T-helper 9 cell (primary cell): ENCODE measurements at places on chromosomes 4 and X.

DNA sequence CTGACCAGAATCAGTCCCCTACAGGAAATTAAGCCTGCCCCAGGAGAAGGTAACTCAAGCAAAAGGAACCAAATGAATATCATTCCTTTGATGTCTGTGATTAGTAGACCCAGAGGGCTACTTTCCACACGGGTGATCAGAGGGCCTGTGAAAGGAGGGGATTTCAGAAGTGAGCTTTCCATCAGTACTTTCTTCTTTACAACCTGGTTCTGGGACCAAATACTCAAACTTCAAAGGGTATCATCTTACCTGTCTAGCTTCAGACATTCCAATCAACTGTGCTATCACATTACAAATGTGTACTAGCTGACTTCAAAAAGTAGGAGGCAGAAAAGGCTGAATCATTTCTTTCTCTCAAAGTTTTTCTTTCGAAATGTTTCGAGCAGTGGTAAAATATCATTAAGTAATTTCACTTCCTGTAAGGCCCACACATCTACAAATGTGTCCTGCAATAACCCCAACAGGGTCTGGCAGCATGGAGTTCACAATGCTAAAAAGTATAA is 23.9 kb downstream of the ACSL4 start:
- no peak for DNase-seq

GRCh38 chrX:13897566-13897965 is 80.7 kb upstream of the GPM6B start:
- no peak for DNase-seq

- no peak for DNase-seq
Measured at GRCh38 chrX:13764281-13764680, 29.7 kb downstream of the OFD1 start.

GRCh38 chr4:8146157-8146556 is 12.5 kb downstream of the ABLIM2 start:
- no peak for DNase-seq

- no peak for DNase-seq
Measured at GRCh38 chrX:72079607-72080006, 52.1 kb downstream of the RTL5 start.

- no peak for DNase-seq
Measured at GRCh38 chr4:80136270-80136669, 61.0 kb upstream of the PRDM8 start.

GRCh38 chr4:16636912-16637630 is 261.4 kb downstream of the LDB2 start:
- no peak for DNase-seq

GRCh38 chr4:31788676-31789075 is 1068.5 kb downstream of the PCDH7 start:
- DNase-seq: no peak

- DNase-seq: no peak
Measured at GRCh38 chrX:41655631-41656030, 33.1 kb upstream of the GPR34 start.

DNA sequence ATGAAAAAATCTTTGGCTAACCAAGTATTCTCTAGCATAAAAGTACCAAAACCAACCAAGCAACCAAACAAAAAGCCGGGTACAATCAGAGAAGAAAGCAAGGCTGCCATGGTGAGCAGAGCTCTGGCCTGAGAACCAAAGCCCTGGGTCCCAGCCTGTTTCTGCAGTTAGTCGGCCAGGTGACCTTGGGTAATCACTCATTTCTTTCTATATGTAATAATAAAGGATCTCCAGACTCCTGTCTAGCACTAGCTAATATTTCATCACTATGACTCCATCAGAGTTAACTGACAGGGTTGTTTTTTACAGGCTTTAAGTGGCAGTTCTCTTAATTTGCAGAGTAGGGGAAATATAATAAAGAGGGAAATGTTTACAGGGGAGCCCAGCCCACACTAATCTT is 34.0 kb upstream of the RASGEF1B start:
- DNase-seq: no peak

DNA sequence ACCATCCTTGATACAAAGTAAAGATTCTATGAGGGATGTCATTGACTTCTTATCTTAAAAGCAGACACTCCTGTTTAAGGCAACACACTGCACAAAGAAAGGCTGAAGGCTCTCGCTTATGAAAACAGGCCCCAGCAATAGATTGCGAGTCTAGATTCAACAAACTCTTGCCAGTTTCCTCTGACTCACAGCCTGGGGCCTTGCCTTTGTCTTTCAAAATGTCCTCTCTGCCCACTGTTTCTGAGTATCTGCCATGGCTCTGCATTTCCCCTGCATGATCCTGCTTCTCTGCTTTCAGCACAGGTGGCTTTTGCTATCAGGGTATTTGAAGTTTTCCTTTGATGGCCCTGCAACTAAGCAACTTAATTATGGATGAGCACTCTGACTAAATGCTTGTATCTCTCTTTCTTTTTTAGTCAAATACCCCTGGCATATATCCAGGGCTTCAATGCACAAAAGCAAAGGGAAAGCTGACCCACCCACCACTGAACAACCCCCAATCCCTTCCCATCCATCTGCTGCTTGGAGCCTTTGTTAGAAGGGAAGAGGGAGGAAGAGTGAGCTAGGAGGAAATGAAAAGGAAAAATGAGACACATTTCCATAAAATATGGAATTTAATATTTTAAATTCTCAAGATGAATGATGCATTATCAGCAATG is 32.2 kb downstream of the NDP start:
- DNase-seq: no peak

DNA sequence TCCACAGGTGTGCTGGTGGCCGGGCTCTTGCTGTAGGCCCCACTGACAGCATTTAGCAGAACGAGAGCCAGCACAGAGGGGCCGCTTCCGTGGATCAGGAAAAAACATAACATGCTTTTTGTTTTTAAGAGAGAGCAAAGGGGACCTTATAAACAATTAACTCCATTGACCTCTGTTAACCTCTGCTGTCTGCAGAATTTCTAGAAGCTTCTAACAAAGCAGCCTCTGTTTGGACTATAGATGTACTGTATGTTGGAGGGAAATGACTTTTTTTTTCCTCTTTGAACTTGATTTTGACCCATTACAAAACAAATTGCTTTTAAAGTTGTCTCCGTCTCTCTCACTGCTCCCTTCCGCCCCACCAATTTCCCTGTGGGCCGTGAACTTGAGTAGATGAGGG is 210.7 kb downstream of the FRAS1 start:
- no peak for DNase-seq

DNA sequence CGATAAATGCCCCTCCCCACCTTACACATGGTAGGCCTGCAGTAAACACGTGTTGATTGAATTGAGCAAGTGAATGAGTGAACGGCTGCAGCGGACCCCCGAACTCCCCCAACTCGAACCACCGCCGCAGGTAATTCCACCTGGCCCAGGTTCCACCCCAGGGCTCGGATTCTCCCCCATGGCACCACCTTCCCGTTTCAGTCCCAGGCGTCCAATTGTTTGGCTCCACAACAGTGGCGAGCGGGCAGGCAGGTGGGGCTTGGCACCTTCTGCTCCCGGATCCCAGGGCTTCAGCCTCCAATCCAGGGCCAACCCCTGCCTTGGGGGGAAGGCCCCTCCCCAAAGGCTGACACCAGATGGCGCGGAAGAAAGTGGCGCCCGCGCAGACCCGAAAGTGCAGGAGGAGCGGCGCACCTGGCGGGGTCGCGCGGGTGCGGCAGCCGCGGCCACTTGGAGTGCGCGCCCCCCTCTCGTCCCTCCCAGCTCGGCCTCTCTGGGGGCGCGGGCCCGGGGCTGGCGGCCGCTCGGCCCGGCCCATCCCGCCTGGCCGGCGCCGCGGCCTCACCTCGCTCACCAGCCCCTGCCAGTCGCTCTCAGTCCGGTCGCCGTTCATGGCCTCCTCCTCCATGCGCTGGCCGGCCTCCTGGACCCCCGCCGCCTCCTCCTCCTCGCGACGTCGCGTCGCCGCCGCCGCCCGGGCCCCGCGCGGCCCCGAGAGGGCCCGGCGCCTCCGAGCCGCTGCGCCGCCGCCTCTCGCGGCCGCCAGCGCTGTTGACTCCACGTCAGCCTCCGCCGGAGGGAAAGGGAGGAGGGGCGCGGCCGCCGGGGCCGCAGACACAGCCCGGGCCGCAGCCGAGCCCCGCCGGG is at the start of gene CCDC149:
CCDC149 (minus strand) TSS at position 791 of the 867 bp plus-strand sequence; CDS start at position 613, 178 bp downstream.
- no peak for DNase-seq

DNA sequence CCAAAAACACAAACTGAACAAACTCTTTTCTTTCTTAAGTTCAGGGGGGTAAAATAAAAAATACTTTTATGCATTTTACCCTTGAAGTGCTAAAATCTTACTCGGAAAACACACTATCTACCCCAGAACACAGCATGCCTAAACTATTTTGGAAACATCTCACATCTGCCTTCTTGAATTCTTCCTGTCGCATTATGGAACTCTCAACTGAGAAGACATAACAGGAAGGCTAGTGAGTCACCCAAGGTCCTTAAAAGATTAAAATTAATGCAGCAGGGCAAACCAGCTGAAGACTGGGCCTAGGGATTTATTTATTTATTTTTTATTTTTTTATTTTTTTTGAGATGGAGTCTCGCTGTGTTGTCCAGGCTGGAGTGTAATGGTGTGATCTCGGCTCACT is 208.2 kb downstream of the APBB2 start:
- no peak for DNase-seq

DNA sequence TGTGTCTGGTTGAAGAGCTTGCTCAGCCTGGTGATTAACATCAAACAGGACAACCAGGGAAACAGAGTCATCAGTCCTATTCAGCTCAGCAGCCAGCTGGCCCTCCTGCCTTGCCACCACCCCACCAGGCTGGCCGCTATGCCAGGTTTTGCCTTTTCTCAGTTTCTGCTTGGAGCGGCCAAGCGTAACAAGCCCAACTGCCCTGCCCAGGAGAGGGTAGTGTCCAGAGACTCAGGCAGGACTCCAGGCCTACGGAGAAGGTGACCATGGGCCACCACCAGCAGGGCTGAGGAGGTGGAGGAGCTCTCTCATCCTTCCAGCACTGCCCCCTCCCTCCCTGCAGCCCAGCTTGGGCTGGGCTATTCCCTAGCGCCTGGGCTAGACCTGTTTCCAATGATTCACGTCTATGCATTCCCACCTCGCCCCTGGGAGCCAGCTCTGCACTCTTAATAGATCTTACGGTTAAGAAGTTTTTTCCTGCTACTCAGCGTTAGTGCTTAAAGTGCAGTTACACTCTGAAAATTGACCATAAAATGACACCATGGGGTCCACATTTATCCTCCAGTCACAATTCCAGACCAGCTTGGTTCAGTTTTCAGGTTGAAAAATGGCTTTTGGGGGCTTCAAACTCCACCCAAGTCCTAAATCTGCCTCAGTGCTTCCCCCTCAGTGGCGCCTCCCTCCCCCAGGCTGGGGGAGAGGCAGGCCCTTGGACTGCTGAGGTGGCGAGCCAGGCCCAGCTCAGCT is 124.0 kb upstream of the PJA1 start:
- no peak for DNase-seq

DNA sequence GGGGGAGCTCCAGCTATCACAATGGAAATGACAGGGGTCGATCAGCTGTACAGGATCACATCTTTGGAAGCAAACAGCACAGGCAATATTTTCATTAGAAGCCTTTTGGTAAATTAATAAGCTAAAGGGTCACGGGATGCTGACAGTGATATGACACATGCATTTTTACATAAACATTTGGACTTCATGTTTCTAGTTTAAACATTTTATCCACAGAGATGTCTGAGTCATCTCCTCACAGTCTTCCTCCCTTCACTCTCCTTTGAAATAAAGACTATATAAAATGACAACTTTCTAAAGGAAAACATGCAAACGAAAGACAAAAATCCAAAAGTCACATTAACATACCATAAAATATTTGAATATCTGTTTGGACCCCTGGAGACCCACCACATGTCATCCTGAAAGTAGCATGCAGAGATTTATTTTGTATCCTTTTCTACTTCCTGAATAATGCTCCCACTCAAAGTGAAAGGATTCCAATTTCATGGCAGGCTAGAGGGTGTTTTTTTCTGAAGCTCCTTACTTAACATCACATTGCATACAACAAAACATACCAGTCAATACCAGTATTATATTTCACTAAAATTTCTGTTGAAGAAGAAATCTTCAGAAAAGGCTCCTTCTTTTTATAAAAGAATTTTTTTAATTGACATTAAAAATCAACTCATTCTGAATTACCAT is 200.1 kb upstream of the PPARGC1A start:
- DNase-seq: no peak

DNA sequence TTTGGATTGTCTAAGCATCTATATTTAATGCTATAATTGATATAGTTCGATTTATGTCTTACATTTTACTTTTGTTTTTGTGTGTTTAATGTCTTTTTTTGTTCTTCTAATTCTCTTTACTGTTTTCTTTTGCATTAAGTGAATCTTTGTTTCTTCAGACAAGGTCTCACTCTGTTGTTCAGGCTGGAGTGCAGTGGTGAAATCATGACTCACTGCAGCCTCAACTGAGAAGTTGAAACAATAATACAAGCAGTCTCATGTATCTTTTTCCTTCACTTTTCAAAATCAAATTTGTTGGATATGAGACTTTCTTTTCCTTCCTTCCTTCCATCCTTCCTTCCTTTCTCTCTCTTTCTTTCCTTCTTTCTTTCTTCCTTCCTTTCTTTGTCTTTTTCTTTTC is 1401.6 kb downstream of the ADGRL3 start:
- no peak for DNase-seq

DNA sequence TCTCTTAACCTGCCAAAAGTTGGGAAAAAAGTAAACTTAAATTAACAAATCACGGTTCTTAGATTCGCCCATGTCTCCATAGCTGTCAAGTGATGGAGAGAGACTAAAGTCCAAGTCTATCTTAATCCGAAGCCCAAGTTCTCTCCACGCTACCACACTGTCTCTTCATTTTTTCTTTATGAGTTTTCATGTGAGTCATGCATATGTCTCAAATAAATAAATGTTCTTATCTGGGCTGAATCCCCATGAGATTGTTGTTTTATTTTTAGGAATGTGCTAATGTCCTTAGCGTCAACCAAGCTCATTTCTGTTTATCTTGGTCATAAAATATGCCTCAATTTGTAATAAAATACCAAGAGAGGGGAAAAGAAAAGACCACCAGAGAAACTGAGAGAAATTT is 169.3 kb downstream of the RCHY1 start:
- no peak for DNase-seq

DNA sequence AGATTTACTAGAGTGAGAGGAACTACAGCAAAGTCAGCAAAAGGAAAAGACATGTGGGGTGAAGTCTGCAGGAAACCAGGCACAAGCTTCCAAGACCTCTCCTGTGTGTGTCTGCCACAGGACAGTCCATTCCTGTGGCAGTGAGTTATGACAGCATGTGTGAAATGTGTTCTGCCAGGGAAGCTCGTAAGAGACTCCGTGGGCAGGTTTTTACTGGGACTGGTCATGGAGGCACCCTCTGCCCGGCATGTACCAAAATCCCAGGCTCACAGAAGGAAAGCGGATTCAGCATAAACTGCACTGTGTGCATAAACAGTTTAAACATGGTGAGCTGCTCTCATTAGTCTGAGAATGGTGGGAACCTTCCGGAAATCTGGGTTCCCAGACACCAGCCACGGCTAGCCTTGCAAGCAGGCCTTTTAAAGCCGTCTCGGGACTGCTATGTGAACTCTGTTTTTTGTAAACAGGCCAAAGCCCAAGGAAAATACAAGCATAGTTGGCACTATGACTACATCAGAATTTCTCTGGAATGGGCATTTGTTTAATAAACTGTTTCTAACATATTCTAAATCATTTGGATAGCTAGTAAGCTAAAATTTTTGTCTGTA is 288.5 kb downstream of the TENM3 start:
- DNase-seq: no peak
